Activated CD4-positive, CD25-positive, alpha-beta regulatory T cell (primary cell): ENCODE measurements at places on chromosomes 1 and 21.

GRCh38 chr1:203349773-203350524 lies 973 bp downstream of the FMOD start:
- DNase-seq, result no peak

GRCh38 chr1:12618661-12618964 lies 603 bp upstream of the DHRS3 start:
- DNase-seq, result no peak

DNA sequence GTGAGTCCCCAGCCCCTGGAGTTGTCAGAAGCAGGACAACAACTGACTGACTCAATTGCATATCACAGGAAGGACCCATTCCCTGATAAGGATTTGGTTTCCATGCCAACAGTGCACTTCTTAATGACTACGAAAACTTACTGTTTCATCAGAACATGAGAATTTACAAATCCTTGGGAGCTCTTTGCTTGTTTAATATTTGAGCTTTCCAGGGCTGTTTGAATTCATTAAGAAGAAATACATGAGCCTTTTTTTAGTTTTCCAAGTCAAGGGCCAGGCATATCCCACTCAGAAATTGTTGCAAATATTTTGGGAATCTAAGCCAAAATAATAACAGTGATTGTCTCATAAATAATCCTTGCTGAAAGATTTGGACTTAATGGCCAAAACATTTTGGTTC lies 27.2 kb upstream of the COL24A1 start:
- no peak for DNase-seq

GRCh38 chr1:248892590-248892989 lies 13.4 kb upstream of the PGBD2 start:
- no peak for DNase-seq

GRCh38 chr21:35324372-35325220 lies 275.5 kb upstream of the RUNX1 start:
- DNase-seq, result no peak

DNA sequence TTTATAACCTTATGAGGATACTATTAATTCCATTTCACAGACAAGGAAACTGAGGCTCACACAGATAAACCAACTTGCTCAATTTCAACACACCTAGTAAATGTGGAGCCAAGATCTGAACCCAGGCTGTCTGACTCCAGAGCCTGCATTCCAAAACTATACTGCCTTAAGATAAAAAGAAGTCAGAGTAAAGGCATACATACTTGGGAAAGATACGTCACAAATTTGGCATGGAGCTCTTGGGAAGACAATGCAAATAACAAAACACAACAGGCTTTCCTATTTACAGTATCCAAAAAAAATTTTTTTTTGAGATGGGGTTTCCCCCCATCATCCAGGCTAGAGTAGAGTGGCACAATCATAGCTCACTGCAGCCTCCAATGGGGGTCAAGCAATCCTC lies 5.9 kb downstream of the AKT3 start:
- DNase-seq, result no peak

DNA sequence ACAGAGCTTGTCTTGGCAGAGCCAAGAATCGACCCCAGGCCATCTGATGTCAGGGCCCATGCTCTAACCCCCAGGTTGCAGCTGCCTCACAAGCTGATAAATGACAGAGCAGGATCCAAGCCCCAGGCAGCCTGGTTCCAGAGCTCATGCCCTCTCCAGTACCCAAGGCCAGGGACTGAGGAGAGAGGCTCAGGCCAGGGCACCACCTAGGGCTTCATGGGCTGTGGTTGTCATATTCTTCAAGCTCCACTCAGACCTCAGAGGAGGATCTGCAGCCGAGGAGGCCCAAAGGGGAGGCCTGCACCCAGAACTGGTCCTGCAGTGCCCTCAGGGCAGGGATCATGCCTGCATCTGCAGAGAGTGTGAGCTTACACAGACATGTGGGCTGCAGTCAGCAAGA lies 301.1 kb downstream of the MATN1 start:
- DNase-seq, result no peak

DNA sequence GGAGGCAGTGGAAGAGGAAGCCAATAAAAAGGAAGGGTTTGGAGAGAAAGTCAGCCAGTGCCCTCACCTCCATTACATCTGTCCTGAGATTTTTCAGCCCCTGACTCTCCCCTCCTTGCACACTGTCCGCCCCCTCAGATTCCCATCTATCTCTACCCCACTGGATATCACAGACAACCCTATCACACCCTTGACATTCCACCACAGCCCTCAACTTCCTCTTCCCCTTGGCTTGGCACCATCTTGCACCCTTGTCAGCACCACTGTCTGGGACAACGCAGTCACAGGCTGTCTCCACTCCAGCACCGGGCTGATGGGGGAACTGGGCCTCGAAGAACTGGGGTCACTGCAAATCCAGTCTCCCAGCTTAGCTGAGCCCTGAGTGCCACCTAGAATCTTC lies 14.2 kb upstream of the PLEKHA6 start:
- DNase-seq, result no peak

- no peak for DNase-seq
Measured at GRCh38 chr1:8962812-8963530, 17.3 kb downstream of the CA6 start.

DNA sequence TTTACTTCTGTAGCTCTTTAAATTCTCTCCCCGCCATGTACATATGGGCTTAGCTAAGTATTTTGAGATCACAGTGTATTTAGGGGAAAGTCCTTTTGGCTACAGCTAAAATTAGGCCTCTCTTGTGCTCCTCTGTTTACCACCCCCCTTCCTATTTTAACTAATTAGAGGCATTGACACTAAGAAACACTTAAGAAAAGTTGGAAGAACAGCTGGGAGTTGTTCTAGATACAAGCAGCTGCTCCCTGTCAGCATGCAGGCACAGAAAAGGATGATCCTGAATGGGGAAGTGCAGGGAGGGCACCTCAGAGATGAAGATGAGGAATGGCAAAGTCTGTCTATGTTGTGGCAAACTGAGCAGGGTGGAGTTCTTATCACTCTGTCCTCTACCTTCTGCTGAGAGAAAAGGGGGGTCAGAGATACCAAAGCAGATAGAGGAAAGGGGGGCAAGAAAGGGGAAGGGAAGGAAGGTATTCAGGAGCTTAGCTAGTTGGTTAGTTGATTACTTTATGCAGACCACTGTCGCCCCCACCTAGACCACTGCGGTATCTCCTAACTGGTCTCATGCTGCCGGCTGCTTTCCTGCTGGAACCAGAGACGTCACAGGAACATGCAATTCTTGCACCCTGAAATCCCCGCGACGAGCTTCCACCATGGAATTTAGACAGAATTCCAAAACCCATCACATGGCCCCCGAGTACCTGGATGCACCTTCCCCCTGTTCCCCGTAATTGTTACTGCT lies 82.4 kb upstream of the HOOK1 start:
- DNase-seq, result no peak

- no peak for DNase-seq
Measured at GRCh38 chr1:19505693-19506457, 20.5 kb upstream of the CAPZB start.

DNA sequence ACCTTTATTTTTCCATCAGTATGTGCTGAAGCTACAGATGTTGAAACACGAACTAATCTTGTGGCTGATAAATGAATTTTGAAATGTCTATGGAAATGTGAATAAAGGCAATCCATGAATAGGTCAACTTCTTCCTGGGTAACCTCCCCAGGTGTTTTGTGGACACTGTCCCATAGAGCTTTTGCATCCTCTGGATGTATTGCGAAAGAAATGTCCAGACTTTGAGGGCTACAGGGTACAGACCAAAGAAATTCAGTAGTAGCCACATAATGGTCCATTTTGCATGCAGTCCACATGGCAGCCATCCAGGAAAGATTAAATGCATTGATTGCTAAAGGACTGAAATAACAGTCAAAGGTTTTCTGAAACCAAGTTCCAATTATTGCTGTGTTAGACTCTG lies 21.5 kb upstream of the DARS2 start:
- no peak for DNase-seq

DNA sequence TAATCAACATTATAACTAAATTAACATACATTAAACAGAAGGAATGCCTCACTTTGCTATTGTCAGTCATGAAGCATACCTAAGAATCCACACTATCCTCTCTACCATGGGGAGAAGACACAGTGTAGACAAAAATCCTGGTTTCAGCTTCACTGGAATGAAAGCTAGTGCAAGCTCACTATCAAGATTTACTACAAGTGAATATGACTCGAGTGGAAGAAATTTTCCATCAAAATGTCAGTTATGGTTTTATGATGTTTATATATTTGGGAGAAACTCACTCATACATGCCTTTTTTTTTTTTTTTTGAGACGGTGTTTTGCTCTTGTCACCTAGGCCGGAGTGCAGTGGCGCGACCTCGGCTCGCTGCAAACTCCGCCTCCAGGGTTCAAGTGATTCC lies 424.3 kb downstream of the KCNT2 start:
- no peak for DNase-seq

DNA sequence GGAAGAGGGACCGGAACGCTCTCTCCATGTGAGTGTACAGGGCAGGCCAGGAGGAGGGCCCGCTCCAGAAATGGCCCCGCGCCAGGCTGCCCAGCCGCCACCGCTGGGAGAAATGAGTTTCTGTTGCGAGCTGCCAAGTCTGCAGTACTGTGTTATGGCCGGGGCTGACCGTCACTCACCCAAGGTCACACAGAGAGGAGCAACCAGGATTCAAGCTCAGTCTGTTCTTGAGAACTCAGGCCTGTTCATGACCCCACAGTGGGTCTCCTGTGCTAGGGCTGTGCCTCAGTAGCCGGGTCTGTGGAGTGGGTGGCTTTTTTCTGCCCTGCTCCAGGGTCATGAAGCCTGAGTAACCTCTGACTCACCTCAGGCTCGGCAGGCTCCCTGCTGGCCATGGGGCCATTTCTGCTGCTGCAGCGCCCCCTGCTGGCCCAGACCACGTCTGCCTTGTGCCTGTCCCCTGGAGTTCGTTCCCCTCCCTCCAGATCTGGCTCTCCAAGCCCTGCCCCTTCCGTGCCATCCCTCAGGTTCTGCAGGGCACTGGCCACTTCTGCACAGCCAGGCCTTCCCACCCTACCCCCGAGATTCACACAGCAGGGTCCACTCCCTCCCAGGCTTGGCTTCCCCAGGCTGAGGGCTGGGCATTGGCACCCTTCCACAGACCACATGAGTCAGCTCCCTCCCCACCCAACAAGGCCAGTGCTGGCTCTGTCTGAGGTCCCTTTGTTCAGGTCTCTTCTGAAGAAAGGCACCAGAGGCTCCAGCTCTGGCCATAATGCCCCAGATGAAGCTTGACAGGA lies 51.8 kb downstream of the EDN2 start:
- peak; percentile 17 for DNase-seq

DNA sequence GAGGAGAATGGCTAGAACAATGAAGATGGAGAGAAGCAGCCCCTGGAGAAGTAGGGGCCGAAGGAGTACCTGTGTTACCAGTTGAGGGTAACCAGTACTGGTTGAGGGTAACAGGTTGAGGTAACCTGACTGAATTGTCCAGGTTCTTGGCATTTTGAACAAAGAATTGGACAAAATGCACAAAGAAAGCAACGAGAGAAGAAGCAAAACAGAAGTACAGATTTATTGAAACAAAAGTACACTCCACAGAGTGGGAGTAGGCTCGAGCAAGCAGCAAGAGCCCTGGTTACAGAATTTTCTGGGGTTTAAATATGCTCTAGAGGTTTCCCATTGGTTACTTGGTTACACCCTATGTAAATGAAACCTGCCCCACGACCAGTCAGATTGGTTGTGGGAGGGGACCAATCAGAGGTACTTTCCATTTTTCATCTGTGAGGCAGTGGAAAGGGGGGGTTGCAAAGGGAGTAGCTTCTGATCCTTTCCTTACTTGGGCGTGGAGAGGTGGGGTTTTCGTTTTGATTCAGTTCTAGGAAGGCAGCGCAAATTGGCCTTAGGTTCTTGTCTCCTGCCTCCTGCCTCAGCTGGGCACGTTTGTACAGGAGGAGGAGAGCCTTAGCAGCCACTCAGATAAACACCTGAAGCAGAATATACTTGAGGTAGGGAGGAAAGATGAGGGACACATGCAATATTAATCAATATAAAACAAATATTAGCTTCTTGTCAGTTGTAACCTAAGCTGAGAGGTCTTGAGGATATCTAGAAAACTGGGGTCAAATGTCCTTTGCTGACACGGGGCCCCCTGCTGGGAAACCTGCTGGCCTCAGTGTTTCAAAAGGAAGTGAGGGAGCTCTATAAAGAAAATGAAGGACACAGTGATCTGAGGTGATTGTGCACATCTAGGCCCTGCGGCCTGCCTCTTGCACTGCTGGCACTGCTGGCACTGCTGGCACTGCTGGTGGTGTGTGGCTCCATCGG lies 14.3 kb upstream of the LSM10 start:
- DNase-seq, result no peak

- no peak for DNase-seq
Measured at GRCh38 chr1:227899141-227899819, 48.5 kb downstream of the WNT9A start.

- DNase-seq, result no peak
Measured at GRCh38 chr21:45698493-45699184, 55.1 kb downstream of the PCBP3 start.

DNA sequence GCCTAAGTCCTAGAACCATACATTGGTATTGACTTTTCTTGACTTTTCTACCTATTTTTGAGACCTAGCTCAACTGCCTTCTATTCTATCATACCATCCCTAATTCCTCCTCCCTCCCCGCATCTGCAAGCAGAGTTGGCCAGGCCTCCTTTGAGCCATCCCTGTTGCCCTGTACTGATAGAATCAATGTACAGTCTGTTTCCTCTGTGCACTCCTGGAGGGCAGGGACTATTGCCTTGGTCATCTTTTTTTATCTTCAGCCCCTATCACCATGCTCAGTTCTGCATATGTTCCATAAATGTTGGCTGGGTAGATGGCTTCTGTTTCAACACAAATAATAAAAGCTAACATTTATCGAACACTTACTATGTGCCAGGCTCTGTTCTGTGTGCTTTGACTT lies 4.0 kb upstream of the RGS16 start:
- DNase-seq, result no peak

DNA sequence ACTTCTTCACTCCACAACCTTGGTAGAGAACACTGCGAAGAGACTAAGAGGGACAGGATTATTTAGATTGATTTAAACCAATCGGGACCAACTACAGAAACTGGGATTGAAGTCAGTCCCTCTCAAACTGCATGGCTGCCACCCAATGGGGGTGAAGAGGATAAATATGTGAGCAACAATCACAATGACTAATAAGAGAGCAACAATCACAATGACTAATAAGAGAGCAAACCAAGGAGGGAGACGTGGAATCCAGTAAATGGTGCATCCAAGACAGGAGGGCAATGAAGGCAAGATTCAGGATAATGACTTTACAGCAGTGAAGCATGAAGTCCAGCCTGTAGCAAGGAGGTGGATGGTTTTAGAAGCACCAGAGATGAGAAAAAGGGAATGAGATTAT lies 322.8 kb downstream of the TTLL7 start:
- DNase-seq, result no peak

- no peak for DNase-seq
Measured at GRCh38 chr1:220370041-220370700, 97.9 kb upstream of the RAB3GAP2 start.

DNA sequence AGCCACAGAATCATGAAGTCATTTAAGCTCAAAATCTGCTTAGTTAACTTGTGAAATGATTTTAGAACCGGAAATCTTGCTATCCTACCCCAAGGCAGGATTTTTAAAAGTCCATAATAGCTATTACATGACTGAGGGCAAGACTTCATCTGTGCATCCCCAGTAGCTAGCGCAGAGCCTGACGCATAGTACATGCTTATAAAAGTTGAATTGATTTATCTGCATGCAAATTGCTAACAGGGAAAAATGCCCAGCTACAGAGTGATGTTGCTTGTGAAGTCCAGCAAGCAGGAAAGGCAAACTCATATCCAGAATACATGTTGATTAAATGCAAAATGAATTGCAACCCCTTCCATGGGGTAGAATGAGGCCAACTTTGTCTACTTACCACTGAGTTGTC lies 8.1 kb upstream of the MAP1LC3C start:
- no peak for DNase-seq
